ENCODE measurements at places on chromosomes 12 and 14.

GRCh38 chr12:1493781-1494565, 100.4 kb downstream of the FBXL14 start:
- DNase-seq: no peak

GRCh38 chr14:55477680-55478079, 37.3 kb upstream of the TBPL2 start:
- DNase-seq: no peak

DNA sequence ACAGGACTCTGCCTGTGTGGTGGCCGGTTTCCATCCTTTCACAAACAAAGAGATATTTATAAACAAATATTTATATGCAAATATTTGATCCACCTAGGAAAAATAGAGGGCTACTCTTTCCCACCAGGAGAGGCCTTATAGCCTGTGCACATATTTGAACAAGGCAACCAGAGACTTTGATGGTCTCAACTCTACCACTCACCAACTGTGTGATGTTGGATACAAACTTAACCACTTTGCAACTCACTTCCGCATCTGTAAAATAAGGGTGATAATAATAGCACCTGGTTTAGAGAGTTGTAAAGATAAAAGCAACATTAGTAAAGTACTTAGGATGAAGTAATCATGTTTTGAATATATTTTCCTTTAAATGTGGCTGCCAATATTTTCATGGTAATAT, 1.5 kb upstream of the CLEC12A start:
- peak; percentile 86 for DNase-seq

DNA sequence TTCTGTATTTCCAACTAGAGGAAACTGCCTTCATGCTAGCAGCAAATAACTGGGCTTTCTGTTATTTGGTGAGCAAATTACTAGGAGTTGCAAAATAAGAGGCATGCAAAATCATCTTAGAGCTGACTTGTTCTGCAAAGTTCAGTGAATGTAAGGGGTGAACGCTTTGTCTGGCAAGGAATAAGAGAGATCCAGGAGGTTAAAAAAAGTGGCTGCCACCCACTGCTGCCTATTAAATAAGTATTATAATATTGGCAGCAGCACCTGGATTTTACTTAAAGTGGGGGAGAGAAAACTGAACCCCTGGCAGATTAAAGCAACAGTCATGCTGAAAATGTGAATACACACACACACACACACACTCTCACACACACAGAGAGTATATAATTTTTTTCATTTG, 557.0 kb downstream of the FLRT2 start:
- no peak for DNase-seq

GRCh38 chr12:3928538-3929184, 55.5 kb upstream of the PARP11 start:
- DNase-seq: no peak

- DNase-seq: no peak
Measured at GRCh38 chr12:11986165-11986564, 84.6 kb upstream of the BCL2L14 start.

DNA sequence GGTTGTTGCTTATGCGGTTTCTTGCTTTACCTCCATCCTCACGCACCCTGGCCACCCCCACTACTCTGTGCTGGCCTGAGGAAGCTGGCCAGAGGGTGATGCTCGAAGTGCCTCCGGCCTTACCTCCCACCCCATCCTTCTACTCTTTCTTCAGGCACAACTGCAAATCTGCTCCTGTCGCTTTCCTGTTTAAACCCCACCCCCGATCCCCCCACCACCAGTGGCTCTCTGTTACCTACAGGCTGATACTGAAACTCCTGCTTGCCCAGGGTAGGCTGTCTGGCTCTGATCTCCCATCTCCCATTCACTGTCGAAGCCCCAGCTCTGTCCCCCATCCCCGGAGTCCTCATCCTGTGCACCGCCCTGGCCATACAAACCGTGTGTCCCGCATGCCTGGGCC, 111.5 kb downstream of the PRMT8 start:
- no peak for DNase-seq

DNA sequence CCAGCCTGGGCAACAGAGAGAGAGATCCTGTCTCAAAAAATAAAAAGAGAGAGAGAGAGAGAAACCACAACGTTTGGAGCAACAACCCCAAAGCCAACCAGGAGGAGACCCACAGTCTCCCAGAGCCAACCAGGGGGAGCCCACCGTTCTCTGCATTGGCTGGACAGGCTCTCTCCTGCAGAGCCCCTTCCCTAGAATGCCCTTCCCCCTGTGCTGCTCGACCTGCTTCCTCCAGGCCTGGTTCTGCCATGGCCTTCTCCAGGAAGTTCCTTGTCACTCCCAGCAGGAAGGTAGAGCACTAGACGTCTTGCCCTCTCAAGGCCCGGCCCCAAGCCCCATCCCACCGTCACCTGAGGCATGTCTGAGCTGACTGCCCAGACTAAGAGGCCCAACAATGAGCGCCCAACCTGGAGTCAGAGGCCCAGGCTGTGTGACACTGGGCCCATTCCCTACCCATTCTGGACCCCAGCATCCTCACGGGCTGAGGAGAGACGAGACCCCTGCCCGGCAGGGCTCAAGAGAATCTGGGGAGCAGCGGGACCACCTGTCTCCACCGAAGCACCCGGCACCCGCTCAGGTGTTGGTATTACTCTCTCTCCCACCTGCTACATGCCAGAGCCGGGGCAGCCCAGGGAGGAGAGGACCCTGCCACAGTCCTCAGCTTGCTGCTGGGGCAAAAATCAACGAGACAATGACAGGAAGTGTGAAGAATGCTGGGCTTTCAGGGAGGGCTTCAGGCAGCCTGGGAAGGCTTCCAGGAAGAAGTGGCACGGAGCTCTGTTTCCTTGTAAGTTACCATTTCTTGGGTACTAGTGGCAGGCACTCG, 61.2 kb downstream of the DIO3 start:
- no peak for DNase-seq

- no peak for DNase-seq
Measured at GRCh38 chr12:7483343-7483742, 20.2 kb downstream of the CD163 start.

GRCh38 chr14:52911904-52912303, 38.9 kb downstream of the FERMT2 start:
- DNase-seq: no peak

GRCh38 chr14:56342494-56342942, 224.3 kb downstream of the PELI2 start:
- DNase-seq: no peak

DNA sequence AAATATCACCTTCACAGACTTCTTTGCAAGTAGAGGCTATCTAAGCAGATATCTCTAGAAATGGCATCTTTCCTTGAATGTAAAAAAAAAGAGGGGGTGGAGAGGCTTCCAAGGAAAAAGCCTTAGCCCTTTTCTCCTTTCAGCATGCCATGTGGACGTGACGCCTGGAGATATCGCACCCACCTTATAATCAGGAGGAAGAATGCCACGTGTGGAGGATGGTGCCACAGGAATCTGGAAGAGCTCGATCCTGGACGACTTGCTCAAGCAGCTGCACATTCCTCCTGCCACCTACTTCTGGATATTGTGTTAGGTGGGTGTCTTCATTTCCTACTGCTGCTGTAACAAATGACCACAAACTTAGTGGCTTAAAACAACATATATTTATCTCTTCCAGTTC, 203.6 kb downstream of the NUAK1 start:
- no peak for DNase-seq

DNA sequence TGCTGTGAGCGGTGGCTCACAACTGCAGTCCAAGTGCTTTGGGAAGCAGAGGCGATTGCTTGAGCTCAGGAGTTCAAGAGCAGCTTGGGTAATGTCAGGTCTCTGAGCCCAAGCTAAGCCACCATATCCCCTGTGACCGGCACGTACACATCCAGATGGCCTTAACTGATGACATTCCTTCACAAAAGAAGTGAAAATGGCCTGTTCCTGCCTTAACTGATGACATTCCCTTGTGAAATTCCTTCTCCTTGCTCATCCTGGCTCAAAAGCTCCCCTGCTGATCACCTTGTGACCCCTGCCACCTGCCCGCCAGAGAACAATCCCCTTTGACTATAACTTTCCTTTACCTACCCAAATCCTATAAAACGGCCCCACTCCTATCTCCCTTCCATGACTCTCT, 48.6 kb downstream of the SLC25A47 start:
- DNase-seq: no peak

DNA sequence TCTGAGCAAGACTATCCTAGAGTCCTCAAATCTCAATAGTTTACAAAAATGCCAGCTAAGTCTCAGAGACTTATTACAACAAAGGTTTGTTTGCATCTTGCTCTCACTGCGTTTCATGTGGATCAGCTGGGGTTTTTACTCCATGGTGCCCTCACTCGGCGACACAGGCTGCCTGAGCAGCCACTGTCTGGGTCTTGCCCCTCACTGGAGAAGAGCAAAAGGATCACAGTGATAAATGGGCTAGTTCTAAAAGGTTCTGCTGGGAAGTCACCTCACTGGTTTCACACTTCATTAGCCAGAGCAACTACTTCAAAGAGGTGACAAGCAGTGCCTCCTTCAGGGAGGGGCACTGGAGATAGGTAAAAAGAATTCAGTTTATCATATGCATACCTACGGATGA, 392.0 kb downstream of the RPL10L start:
- no peak for DNase-seq

DNA sequence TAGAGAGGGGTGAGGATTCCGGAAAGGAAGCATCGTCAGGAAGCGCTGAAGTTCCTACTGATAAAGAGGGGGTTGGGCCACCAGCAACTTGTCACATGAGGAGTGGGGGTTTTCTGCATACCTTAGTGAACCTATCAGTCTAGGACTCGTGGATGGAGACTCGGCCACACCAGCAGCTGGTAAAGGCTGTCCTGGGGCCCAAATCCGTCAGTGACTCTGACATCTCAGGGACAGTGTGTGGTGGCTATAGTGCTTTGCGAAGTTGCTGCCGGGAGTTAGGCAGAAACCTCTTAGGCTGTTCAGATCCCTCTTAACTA, 16.4 kb downstream of the RNASE2 start:
- DNase-seq: no peak

- no peak for DNase-seq
Measured at GRCh38 chr12:75814851-75815754, 216.5 kb downstream of the PHLDA1 start.

GRCh38 chr14:95699412-95699811, 13.2 kb downstream of the TCL1B start:
- no peak for DNase-seq

DNA sequence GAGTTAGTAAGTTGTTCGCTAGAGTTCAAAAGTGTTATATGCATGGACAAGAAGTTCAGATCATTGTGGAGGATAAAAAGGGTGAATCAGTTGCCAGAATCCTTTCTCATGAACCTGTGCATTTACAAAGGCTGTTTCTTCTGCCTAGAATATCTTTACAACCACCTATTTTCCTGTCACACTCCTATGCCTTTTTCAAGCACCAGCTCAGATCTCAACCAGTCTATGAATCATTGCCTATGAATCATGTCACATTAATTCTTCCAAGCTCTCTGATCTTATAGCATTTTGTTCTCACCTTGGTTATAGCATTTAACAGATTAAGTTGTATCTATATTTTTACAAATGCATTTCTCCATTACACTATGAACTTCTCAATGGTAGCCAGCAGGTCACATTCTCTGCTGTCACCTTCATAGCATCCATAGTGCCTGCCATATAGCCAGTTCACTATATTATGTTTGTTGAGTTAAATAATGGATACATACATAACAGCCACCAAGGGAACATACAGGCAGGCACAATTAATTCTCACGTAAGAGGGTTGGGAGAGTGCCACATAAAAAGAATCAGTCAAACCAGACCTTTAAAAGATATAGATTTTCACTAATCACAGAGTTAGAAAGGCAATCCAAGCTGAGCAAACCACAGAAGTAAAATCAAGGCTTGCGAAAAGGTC, 573.0 kb downstream of the FOXG1 start:
- no peak for DNase-seq

DNA sequence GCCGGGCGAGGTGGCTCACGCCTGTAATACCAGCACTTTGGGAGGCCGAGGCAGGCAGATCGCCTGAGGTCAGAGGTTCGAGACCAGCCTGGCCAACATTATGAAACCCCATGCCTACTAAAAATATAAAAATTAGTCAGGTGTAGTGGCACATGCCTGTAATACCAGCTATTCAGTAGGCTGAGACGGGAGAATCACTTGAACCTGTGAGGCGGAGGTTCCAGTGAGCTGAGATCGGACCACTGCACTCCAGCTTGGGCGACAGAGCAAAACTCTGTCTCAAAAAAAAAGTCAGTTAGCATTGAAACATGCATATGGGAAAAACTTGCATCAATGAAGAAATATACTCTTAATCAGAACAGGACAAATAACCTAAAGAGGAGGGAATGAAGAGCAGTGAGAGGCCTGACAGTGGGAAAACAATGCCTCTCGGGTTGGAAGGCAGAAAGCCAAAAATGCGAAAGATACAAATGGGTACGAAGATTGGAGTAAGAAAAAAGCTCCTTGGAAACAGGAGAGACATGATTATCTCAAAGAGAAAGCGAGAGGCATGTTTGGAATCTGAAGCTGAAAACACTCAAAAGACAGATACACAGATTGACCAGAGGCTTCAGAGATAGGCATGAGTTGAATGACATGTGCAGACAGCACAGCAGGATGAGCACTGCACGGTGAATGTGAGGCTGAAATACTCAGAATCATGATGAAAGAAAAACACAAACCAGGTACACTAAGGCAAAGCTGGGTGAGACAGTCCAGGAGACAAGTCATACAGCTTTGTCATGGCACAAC, 30.6 kb downstream of the RESF1 start:
- no peak for DNase-seq

- DNase-seq: no peak
Measured at GRCh38 chr14:59320763-59321625, 132.5 kb downstream of the DAAM1 start.

DNA sequence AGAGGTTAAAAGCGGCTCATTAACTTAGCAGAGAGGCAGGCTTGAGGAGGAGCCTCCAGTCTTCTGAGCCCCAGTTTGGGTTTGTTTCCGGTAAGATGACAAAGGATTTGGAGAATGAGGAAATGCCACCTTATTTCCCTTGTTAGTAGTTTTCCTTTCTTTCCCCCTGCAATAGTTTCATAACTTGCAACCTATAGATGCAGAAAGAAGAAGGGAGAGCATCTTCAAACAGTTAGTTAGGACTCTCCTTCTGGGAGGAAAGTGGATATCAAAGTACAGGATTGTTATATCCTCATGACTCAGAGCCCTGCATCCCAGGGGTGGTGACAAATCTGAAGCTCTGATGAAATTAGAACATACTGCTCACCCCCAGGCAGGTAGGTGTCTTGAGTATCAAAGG, 180.7 kb upstream of the SLC38A2 start:
- DNase-seq: no peak

- no peak for DNase-seq
Measured at GRCh38 chr14:66708267-66708666, 200.3 kb downstream of the GPHN start.

- DNase-seq: no peak
Measured at GRCh38 chr12:94429633-94430032, 30.0 kb downstream of the CEP83 start.

Measured in NCI-H526 (cell line).